ENCODE measurements at places on chromosomes 12 and 14.

- no peak for DNase-seq
Observed at GRCh38 chr14:54695196-54695595, 128.3 kb downstream of the SAMD4A start.

DNA sequence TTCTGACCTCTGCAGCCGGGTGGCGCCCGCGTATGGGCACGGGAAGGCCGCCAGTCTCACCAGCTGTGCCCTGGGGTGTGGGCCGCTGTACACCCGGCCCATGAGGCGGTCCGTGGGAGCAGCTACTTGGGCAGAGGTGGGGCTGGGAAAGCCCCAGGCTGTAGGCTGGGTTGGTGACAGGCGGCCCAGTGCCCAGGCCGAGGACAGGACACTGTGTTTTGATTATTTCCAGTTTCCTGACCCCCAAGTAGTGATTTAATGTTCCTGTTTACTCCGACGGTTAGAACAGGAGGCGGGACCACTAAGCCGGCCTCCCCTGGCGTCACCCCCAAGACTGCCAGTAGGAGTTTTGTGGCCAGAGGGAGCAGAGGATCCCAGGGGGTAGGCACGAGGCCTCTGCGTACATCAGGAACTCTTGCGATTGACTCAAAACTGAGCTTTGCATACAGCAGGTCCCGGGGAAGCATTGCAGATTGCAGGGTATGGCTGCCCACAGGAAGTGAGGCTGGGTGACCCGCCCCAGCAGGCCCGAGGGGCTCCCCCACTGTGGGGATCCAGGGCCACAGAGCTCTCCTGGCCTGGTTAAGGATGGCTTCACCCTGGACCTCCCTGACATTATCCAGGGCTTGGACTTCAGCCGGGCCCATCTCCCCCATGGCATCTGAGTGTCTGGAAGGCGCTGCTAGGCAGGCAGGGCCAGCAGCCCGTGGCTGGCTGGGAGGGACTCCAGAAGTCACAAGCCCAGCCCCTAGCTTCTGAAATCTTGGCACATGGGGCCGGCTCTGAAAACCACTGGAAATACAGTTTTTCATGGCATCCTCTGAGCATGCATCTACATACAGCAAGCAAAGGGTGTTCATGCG lies 42.5 kb upstream of the DIO3 start:
- no peak for DNase-seq

DNA sequence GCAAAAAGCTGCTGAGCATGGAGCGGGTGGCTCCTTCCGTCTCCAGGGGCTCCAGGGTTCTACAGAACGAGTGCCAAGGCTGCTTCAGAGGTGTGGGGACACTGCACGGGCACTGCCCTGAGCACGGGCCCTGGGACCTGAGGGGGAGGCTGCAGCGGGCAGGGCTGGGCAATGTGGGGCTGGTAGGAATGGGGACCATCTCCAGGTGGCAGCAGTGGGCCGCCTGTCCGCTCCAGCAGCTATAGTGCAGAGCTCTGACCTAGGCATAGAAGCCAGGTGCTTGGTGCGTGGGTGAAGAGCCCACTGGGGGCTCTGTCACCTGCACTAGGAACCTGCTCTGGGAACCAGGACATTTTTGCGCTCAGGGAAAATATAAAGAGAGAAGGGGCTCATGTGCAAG lies 22.3 kb downstream of the HDAC7 start:
- no peak for DNase-seq

- DNase-seq = no peak
Observed at GRCh38 chr14:99572173-99572999, 31.6 kb downstream of the CCDC85C start.

- no peak for DNase-seq
Observed at GRCh38 chr14:92931681-92932447, 8.9 kb downstream of the CHGA start.

DNA sequence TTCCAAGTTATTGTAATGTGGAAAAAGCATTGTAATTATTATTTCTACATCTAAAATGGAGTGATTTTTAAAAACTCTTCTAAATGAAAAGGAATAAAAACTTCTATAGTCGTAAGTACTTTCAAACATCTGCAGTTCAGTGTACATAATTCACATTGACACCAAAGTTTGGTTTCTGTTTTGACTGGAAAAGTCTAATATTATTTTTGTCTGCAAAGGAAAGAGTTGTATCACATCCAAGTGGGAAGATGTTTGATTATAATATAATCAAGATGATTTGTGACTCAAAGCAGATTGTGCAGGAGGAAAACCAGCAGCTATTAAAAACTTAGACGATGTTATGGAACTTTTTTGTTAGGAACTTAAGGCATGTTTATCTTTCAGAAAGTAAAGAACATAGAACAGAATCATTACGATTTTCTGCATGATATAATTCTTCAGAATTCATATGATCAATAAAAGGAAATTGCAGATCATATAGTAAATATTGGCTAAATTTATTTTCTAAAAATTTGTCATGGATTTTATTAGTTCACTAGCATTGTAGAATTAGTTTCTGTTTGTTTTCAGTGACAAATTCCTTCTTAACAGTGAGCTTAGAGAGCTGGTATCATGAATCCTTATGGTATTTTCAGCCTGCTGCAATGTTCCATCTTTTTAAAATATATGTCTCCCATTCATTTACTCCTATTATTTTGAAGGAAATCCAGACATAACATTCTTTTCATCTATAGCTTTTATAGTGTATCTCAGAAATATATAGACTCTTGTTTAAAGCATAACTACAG lies 145.8 kb downstream of the MIPOL1 start:
- no peak for DNase-seq

DNA sequence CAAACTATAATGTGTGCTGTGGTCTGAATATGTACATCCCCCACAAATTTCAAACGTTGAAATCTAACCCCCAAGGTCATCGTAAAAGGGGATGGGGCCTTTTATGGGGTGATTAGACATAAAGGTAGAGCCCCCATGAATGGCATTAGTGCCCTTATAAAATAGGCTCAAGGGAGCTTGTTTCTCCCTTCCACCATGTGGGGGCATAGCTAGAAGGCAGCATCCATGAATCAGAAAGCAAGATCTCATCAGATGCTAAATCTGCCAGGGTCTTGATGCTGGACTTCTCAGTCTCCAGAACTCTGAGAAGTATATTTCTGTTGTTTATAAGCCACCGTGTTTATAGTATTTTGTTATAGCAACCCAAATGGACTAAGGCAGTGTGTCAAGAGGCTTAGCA lies 33.4 kb upstream of the IGF1 start:
- DNase-seq = no peak

- DNase-seq = peak; percentile 74
Observed at GRCh38 chr12:98618952-98619351, 25.5 kb downstream of the SLC25A3 start.

DNA sequence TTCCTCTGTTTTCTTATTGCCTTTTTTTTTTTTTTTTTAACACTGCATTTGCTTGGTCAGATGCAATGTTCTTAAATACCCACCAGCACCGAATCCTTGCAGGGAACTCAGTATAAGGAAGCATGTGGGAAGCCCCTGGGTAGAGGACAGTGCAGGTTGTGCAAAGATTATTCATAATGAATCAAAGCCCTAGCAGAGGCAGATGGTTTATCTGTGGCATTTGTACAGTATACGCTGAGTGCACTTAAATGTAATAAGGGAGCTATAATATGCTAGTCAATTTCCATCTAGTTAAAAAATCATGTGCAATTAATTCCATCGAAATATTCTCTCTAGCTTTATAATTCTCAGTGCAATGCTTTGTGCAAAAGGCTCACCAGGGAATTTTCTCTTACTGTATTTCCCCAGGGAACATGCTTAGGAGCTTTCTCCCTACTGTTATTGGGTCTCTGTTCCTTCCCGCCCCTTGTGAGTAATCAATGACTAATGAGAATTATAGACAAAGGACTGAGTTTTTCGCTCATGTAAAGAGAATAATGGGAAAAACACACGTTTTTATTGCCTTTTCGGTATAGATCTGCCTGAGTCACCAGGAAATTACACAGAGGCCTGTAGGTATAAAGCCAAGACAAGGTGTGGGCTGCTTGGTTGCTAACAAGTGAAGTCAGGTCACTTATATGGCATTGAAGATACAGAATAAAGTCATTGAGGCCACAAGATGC lies 1214.3 kb upstream of the TMEM132C start:
- no peak for DNase-seq

- DNase-seq = no peak
Observed at GRCh38 chr12:5513406-5513805, 81.5 kb downstream of the NTF3 start.

DNA sequence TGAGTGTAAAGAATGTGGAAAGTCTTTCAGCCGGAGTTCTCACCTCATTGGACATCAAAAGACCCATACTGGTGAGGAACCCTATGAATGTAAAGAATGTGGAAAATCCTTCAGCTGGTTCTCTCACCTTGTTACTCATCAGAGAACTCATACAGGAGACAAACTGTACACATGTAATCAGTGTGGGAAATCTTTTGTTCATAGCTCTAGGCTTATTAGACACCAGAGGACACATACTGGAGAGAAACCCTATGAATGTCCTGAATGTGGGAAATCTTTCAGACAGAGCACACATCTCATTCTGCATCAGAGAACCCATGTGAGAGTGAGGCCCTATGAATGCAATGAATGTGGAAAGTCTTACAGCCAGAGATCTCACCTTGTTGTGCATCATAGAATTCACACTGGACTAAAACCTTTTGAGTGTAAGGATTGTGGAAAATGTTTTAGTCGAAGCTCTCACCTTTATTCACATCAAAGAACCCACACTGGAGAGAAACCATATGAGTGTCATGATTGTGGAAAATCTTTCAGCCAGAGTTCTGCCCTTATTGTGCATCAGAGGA lies 25.1 kb upstream of the ZNF268 start:
- DNase-seq = no peak

DNA sequence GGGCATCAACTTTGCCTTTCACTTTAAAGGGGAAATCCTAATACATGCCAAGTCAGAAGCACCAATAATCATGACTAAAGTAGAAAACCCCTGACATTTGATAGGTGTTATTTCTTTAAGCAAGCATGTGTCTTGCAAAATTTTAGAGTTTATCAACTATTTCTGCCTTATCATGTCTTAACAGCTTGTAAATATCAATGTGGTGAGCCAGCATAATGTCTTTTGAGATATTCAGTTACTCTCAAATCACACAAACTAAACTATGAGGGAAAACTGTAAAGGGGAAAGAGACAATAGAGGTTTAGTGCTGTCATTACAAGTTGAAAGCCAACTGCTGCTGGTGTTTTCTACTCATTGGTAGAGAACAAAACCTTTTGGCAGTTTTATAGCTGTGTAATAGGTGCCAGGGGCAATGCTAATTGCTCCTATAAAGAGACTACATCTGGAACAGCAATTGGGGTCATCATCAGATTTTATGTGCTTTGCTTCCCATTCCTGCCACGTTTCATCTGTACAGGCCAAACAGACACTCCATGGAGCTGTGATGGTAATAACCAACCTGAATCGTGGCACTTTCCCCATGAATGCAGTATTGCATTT lies 1027.4 kb downstream of the FSCB start:
- DNase-seq = no peak

GRCh38 chr14:75430116-75430515 lies 2.3 kb downstream of the JDP2 start:
- DNase-seq = peak; percentile 56

GRCh38 chr12:75994069-75994740 lies 37.4 kb downstream of the PHLDA1 start:
- no peak for DNase-seq

GRCh38 chr12:122752464-122753318 lies at the start of gene DENR:
DENR (plus strand) TSS chr12:122752824; CDS start chr12:122753702, 878 bp downstream.
- DNase-seq = peak; percentile 98

DNA sequence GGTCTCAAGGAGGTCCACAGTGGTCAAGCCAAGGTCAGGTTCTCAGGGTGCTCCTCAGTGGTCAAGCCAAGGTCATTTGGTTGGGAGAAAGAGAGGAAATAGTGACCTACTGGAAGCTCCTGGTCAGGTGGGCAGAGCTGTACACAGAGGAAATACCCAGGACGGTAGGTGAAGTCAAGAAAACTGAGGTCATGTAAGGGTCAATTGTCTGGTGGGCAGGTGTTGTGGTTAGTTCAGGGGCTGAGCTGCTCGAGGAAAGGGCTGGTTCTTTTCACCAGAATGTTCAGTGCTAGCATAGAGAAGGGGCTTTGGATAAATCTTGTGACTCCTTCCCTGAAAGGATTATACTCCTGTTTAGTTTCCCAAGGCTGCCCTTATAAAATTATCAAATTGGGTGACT lies 540.5 kb downstream of the VRK1 start:
- no peak for DNase-seq

- DNase-seq = peak; percentile 36
Observed at GRCh38 chr12:56487448-56488040, 417 bp downstream of the GLS2 start.

- DNase-seq = no peak
Observed at GRCh38 chr12:6460751-6461371, 9.0 kb downstream of the TAPBPL start.

DNA sequence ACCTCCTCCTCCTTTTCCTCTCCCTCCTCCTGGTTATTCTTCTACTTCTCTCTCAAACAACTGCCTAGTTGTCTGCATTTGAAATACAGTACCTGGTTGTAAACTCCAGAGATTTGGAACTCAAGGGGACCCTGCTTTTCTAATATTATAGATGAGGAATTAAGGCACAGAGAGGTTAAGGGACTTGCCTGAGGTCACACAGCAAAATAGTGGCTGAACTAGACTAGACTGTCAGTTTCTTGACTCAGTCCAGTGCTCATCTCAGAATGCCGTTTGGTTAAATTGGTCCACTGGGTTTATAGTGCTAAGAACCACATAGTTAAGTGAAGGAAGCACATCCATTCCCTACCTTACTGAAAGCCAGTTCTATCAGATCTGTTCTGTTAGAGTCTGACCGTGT lies 105.9 kb upstream of the VASH1 start:
- DNase-seq = no peak

DNA sequence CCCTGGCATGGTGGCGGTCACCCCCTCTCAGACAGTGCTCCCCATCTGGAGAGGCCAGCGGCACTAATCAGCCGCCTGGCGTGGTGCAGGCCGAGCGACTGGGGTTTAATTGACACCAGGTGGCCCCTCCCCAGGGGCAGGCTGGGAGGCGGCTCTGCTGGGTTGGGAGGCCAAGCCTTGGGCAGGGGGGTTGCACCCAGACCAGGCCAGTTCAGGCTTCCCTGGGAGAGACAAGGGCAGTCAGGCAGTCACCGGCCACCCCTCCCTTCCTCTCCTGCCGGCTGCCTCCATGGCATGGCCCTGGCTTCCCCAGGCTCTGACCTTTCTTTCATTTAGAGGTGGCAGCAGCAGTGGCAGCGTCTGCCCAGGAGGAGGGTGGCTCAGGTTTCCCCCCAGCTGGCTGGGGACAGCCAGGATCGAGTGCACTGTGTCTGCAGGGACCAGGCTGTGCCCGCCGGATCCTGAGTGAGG lies 78.1 kb upstream of the NOS1 start:
- no peak for DNase-seq
